ENCODE measurements at places on chromosomes 7 and 10.

DNA sequence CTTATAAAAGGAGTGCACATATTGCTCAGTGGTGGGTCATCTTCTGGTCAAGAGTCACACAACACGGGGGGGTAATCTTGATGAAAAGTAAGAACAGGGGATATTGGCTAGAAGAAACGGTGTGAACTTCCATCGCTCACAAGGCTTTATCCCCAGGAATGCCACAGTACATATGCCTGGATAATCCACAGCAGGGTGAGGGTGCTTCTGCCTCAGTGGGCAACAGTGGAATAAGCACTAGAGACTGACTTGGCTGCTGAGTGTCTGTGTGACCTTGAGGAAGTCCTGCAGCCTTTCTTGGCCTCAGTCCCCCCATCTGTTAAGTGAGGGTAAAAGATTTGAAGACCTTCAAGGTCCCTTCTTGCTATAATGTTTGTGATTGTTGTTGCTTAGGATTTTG lies 44.9 kb upstream of the SHH start:
- no peak for DNase-seq

GRCh38 chr10:80462299-80462980 lies 8.3 kb downstream of the TSPAN14 start:
- DNase-seq, result no peak

DNA sequence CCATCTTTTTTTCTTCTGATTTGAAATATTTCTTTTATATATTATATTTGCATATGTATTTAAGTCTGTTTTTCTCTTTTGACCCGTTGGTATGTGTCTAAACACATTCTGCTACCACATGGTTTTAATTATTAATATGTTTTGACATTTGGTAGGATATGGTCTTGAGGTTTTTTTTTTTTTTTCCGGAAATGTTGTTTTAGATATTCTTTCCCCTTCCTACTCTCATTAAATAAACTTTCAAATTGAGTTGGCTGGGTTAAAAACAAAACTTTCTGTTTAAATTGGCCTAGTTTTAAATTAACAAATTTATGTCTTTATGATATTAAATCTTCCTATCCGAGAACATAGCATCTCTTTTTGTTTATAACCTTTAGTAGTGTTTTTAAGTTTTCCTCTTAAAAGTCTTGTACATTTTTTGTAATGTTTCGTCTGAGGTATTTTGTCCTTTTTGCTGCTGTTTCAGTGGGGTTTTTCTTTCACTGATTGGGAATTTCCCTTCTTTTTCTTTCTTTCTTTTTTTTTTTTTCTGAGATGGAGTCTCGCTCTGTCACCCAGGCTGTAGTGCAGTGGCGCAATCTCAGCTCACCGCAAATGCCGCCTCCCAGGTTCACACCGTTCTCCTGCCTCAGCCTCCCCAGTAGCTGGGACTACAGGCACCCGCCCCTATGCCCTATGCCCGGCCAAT lies 25.4 kb downstream of the STAM start:
- DNase-seq, result no peak

- DNase-seq, result no peak
These were observed 155.6 kb downstream of the PKD1L1 start for GRCh38 chr7:47792521-47793121.

GRCh38 chr10:129030603-129030895 lies 436.5 kb upstream of the MGMT start:
- DNase-seq, result no peak

DNA sequence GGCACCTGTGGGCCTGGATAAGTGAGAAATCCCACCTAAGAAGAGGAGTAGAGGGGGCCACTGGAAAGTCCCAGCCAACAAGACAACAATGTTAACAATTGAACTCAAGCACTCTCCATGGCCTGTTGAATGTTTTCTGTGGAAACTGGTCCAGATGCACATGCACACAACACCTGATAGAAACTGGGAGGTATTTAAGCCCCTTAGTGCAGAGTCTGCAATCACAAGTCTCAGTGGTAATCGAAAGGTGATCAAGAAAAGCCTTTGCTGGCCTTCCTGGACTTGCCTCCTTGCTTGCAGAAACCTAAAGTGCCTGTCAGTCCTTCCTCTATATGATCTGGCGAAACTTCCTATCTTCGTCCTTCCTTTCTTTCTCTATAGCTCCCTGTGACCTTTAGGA lies 30.6 kb upstream of the HNRNPH3 start:
- no peak for DNase-seq

- no peak for DNase-seq
These were observed 18.4 kb upstream of the ZCCHC24 start for GRCh38 chr10:79463578-79464496.

DNA sequence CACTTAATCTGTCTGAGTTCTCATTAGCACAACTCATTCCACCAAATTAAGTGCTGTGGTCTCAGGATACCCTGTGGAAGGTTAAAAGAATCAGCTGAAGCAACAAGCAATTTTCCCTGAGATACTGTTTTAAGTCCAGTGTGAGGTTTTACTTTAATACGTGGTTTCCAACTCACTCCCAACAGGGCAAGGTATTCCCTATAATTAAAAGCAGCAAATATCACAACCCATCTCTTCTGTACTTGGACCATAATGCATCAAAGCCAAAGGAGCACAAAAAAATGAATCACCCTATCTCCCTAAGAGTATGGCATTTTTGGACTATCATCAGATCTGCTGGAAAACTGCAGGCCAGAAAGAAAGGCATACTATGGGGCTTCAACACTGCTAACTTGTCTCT lies 4.9 kb downstream of the CADPS2 start:
- DNase-seq, result no peak

- no peak for DNase-seq
These were observed 108.3 kb downstream of the AOAH start for GRCh38 chr7:36615852-36616540.

GRCh38 chr7:7970237-7970530 lies 1.6 kb downstream of the GLCCI1 start:
- no peak for DNase-seq
